ENCODE measurements at places on chromosomes 2 and 18.

DNA sequence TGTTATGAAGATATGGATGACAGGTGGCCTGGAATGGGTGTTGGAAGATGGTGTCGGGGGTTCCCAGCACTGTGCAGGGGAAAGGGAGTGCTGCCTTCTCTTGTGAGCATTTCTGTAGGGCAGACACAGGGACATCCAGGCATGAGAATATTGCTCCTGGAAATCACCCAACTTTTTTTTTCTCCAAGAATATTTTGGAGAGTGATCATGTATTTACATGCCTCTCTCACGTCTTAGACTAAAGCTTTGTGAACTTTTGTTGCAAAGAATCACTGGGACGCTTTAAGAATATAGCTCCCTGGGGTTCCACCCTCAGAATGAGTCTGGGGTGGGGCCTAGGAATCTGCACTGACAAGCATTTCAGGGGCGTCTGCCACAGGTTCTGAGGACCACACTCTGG is 68.7 kb downstream of the VWA3B start:
- DNase-seq, result no peak

DNA sequence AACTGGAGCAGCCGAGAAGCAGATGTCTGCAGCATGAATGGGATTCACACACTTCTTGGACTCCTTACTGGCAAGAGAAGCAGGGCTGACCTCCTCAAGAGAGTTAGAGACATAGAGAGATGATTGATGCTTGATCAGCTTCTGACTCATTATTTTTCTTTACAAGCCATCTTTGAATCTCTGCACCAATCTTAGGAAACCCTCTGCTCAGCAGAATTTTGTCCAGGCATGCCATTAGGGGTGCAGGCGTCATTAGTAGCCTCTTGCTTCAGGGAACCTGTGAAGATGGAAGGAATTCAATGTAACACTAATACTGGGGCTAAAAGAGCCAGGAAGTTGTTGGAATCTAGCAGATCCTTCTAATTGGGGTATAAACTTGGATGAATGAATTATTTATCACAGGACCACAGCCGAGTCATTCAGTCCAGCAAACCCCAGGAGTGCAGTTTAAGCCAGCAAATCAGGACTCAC is 151.8 kb downstream of the MGAT5 start:
- no peak for DNase-seq

DNA sequence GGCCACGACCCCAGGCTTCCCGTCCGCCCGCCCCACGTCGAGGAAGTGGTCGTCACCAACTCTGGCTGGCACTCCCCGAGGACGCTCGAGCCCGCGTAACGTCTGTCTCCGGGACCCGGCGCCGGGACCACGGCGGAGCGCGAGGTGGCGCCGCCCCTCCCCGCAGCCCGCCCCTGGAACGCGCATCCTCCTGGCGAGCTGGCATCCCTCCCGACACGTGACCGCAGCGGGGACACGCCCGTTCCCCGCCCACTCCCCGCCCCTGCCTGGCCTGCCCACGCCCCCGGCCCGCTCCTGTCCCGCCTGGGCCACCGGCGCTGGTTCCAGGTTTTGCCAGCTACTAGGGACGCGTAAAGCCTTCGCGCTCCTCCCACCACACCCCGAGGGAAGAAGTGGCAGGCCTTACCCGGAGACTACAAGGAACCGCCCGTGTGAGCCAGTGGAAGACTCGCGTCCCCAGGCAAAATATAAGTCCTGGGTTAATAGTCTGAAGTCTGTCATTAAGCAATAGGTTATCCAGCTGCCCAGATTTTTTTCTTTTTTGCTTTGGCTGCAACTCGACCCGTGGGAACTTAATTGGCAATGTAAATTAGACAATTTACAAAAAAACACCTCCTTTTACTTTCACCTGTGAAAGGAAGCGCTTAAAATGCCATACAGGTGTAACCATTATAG is at the start of gene OSBPL1A:
Gene OSBPL1A (minus strand): TSS at position 131 of the 675 bp plus-strand sequence. CDS start 20,291 bp downstream, outside the sequence.
- DNase-seq, result peak; percentile 81

- DNase-seq, result no peak
Observed at GRCh38 chr2:128631698-128632500, 313.2 kb upstream of the HS6ST1 start.

DNA sequence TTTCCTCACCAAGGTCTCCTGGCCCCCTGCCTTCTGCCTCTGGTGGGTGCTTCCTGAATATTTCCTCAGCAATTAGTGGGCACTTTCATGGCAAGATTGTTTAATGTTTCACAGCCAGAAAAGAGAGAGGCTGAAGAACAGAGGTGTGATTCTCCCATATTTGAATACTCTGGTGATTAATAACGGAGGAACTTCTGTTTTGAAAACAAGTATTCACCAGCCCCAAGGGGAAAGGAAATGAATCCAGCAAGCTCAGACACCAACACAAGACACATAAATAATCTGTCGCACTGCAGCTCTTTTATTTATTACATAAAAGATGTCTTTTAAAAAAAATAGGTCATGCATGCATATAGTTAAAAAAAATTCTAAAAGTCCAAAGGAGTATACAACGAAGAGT is 57.7 kb downstream of the MRPL35 start:
- no peak for DNase-seq

- no peak for DNase-seq
Observed at GRCh38 chr2:231359948-231360347, 35.6 kb upstream of the B3GNT7 start.

DNA sequence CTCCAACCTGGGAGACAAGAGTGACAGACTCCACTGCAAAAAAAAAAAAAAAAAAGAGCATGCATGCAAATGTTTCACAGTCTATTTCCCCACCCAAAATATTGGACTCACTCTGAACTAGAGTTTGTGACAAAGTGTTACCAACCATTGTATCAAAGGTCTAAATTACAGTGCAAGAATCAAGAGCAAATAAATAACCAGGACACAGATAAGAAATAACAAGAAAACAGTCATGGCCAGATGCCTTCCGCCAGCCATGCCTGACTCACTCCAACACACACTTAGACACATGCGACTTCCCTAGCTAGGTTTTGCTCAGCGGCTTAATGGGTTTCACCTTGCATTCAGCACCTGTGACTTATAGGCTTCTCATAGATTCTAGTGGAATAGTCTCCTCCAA is 62.8 kb downstream of the CYB5A start:
- DNase-seq, result no peak
